CD4-positive, alpha-beta T cell treated with Interleukin-2 at 100 ng/mL for 4 hours (primary cell): ENCODE measurements at places on chromosomes 2 and 18.

- DNase-seq = no peak
Measured at GRCh38 chr2:12725233-12726187, 8.8 kb downstream of the TRIB2 start.

DNA sequence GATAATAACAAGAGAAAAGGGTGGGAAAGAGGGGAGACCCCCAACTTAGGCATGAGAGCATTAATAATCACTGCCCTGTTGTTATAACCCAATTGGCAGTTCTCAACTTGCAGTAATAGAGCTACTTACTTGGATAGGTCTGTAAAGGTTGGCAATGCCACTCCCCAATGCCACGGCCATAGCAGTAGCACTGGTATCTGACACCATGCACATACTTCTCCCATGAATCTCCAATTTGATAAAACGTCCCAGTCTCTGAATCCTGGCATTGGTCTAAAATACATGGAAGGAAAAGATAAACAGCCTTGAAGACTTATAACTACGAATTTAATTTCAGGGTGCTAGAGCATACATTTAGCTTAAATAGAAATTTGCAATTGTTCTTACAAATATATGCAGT, 16.8 kb downstream of the FN1 start:
- DNase-seq = no peak

GRCh38 chr2:29579495-29580169, 341.8 kb downstream of the ALK start:
- no peak for DNase-seq

- DNase-seq = no peak
Measured at GRCh38 chr2:7270011-7270431, 352.8 kb downstream of the RNF144A start.

- DNase-seq = no peak
Measured at GRCh38 chr18:2979129-2979528, 33.8 kb downstream of the LPIN2 start.

DNA sequence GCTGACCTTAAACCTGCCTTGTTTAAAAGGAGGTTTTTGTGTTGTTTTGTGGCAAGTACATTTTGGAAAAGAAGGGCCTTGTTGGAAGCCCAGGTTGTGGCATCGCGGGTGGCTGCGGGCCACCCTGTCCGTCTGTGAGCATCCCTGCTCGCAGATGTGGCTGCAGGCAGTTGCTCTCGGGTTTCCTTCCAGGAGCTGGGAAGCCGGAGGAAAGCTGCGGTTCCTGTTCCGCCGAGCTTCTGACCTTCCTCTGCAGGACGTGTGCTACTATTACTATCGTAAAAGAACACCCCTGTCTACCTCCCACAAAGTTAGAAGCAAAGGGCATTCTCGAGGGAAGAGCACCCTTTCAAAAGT, 766 bp downstream of the MFF start:
- no peak for DNase-seq

- DNase-seq = no peak
Measured at GRCh38 chr2:191001032-191001431, 12.9 kb downstream of the STAT1 start.

DNA sequence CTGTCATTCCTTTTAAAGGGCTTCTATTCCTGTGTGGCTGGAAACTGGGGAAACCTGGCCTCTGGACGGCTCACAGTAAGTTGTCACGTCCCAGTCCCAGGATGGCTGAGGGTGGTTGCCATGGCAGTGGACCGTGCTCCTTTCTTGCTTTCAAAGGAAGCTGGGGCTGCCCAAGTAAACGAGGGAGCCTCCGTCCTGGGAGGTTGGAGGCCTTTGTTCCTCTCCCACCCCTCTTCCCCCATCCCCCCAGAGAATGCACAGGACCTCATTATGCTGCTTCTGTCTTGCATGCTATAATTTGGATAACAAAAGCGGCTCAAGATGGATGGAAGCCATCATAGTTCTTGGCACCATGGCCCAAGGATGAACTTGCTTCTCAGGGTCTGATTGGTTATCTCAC, 325.5 kb upstream of the HS6ST1 start:
- no peak for DNase-seq

- no peak for DNase-seq
Measured at GRCh38 chr2:133972786-133973185, 281.1 kb upstream of the MGAT5 start.

- DNase-seq = no peak
Measured at GRCh38 chr2:181348107-181348837, 108.9 kb upstream of the ITGA4 start.

GRCh38 chr2:72915907-72916742, 1.2 kb upstream of the EMX1 start:
- peak; percentile 21 for DNase-seq

- no peak for DNase-seq
Measured at GRCh38 chr18:70620837-70621612, 332.2 kb downstream of the SOCS6 start.

- no peak for DNase-seq
Measured at GRCh38 chr2:186467421-186467820, 18.6 kb upstream of the ZC3H15 start.

GRCh38 chr2:6054161-6054671, 362.0 kb downstream of the SOX11 start:
- DNase-seq = no peak

- no peak for DNase-seq
Measured at GRCh38 chr2:62895632-62896009, 155.0 kb upstream of the OTX1 start.

GRCh38 chr18:2172881-2173280, 398.4 kb downstream of the METTL4 start:
- DNase-seq = no peak

DNA sequence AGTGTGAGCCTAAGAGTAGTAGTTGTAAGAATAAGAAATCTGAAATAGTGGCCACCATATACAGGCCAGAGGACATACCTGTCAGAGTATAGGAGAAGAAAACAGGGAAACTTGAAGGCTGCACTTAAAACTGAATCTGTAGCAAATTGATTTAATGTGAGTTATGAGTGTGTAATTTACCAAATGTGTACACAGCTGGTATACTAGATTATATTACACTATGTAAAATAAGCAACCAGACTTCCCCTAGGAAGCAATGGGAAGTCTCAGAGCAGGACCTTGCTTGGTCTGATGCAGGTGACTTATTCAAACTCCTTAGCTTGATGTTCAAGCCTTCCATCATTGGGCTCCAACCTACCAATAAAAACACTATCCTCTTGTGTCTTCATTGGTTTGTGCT, 17.3 kb upstream of the EPC2 start:
- no peak for DNase-seq

DNA sequence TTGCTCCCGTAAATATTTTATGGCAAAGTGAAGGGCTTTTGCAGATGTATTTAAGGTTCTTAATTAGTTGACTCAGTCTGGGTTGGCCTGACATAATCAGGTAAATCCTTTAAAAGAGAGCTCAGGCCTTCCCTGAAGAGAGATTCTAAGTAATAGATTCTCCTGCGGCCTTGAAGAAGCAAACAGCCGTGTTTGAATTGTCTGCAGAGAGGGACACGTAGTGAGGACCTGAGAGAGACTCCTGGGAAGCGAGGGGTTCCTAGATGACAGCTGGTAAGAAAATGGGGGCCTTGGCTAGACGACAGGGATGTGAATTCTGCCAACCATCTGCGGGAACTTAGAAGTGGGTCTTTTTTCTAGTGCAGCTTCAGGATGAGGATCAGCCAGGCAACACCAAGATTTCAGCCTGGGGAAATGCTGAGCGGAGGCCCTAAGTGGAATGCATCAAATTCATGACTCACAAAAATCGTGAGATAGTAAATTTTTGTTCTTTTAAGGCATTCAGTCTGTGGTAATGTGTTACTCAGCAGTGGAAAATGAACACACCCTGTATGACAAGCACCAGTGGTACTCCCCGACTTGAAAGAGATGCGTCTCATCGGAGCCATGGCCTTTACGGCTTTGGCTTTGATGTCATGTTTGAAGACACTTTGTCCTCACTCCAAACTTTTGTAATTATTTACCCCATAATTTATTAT, 62.1 kb upstream of the SMIM21 start:
- no peak for DNase-seq

GRCh38 chr2:9212010-9212635, 5.5 kb downstream of the ASAP2 start:
- DNase-seq = no peak

DNA sequence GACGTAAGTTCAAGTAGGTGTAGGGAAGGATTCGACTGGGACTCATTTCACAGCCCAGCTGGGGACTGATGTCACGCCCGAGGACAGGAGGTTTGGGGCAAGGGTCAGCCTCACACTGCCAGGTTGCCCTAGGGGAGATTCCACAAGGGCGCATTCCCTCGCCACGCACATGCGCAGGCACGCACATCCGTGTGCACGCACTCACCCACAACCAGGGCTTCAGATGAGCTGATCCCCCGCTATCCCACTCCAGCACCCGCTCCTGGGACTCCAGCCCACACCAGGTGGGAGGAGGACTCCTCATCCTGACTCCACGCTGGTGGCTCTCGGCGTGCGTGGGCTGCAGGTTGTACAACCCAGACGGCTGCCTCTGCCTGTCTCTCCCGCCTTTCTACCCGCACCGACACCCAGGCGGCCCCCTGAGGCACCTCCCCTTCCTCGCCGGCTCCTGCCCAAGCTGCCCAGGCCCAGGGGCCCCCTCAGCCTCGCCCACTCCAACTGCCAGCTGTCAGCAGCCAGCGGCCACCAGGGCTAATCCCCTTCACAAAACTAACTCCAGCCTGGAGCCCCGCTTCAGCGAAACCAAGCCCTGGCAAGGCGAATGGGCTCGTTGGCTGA, 47.8 kb upstream of the FOSL2 start:
- no peak for DNase-seq
